ENCODE measurements at places on chromosomes 1 and 21.

DNA sequence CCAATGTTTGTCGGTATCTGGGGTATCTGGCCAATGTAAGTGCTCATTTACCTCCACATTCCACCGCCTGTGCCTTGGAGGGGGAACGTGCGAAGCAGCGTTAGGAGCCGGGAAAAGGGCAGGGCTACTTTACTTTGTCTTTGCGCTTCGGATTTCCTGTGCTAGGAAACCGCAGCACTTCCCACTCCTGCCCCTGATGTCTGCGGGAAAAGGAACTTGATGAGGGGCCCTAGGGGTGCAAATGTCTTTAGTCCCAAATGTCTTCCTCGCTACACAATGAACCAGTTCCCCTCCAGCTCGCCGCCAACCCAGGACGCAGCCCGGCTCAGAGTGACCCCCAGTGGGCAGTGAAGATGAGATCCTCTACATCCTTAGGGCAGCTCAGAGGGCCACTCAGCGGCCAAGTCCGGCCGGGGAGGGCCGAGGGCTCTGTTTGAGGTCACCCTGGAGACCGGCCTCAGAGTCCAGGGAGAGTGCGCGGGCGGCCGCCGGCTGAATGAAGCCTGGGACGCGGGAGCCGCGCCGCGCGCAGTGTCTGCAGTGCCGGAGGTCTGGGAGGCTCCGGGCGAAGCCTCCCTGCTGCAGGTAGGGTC lies at the start of gene DYNLT5:
Gene DYNLT5 (plus strand): TSS at position 460 of the 593 bp plus-strand sequence. CDS start 2,200 bp downstream, outside the sequence.
- DNase-seq: peak; percentile 58

DNA sequence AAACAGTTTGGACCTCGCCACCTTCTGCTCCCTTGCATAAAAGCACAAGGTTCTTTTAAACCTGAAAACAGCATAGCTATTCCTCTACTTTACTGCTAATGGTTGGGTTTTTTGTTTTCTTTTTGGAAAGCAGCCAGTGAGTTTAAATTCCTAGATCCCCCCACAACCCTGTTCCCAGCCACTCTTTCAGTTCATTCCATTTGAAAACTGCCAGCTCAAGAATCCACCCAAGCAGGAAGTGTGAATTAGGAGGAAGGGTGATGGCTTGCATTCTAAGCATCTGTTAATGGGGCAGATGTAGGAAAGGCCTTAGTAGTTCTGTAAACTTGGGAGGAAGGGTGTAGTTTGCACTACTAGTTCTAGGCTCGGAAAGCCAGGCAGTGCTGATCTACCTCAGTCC lies 172.9 kb upstream of the HOOK1 start:
- DNase-seq: no peak

DNA sequence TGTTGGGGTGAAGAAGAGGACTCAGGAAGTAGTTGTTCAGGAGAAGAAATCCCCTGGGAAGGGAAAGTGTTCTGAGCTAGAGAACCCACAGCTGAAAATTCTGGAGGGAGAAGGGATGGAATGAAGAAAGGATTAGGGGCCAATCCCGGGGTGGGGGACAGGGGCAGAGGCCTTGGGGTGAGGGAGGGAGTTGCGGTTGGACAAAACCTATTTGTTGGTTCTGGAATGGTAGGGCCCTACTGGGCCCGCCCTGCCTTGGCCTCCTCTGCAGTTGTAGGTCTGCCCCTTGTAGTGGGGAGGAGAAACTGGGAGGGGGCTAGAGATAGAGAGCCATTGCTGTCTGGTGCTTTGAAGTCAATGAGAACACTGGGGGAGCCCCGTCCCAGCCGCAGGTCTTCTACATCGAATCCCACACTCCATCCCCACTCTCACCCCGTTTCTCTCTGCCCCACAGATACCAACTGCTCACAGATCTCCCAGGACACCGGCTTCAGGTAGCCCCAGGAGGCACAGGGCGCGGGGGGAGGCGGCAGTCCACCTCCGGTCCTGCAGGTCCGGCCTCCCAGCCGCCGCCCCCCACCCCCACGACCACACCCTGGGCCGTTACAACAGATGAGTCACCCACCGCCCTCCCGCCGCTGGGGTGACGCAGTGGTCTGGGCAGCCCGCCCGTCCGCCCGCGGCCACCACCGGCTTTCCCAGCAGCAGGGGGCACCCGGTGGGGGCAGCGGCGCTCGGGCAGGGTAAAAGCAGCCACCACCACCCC lies 1.1 kb downstream of the TAGLN2 start:
- DNase-seq: peak; percentile 93

GRCh38 chr1:63322944-63323864 lies 837 bp downstream of the FOXD3 start:
- DNase-seq: no peak

GRCh38 chr1:220511785-220512184 lies 16.2 kb upstream of the MARK1 start:
- no peak for DNase-seq

DNA sequence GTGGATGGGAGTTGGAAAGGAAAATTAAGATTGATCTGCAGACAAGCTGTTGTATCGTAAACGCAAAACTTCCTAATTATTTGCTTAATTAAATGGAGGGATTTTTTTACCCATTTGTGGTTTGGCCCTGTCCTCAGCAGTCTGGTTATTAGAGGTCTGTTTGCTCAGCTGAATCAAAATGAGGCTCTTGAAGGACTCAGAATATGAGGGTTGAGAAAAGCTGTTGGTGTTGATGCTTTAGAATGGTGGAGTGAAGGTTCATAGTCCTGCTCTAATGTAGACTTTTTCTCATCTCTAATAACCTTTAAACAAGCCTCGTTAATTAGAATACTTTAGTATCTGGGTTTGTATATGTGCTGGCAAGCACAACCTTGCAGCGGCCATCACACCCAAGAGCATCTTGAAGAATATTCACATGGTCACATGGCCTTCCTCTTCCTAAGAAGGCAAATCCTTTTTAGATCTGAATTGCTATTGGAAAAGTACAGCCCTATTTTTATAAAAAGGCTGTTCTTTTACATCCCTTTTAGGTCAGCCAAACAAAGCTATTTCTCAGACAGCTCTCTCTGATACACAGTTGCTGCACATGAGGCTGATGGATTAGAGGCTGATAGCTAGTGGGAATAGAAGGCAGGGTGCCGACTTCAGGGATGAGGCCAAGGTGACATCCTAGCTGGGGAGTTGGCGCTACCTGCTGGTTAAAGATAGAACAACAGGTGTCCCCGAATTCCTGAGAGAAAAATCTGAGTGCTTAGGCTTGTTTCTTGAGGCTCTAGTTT lies 53.8 kb downstream of the MACF1 start:
- DNase-seq: peak; percentile 54

GRCh38 chr1:94741510-94741909 lies 78.6 kb upstream of the SLC44A3 start:
- peak; percentile 53 for DNase-seq

DNA sequence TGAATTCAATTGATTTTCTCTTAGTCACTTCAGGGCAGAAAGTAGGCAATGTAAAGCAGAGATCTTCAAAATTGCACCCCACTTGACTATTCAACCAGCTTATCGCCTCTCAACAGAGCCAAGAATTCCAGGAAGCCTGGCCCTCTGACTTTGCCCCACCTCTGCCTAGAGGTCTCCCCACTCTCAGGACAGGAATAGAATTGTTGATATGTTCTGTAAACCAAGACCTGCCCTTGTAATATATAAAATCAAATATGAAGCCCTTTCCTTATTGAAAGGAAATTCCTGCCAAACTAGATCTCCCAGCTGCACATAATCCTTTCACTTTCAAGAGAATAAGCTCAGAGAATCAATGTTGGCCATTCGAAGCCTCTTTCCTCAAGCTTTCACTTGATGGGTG lies 116.1 kb upstream of the DPT start:
- no peak for DNase-seq

GRCh38 chr1:183069562-183070216 lies 46.5 kb downstream of the LAMC1 start:
- no peak for DNase-seq

DNA sequence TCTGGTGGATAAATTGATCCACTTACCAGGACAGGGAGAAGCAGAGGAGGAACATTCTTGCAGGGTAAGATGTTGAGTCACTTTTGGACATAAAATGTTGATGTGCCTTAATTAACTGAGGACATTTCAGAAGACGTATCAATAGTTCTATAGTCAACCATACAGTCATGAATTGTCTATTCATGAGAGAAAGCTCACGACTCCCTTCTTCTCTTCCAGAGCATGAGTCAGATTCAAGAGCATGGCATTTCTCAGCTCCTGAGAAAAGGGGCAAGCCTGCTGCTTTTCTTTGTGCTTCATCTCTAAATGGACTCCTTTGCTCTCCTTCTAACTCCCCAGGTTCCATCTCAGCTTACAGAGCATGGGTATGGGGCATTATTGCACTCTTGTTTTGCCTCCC lies 55.7 kb downstream of the ADGRL4 start:
- DNase-seq: peak; percentile 8

GRCh38 chr1:160776178-160776577 lies 19.8 kb upstream of the LY9 start:
- no peak for DNase-seq

Data from iris pigment epithelial cell (primary cell).